Forelimb muscle (tissue), 1 donor: ENCODE measurements at places on chromosomes 6 and 20.

GRCh38 chr20:46946181-46946624, 51.6 kb downstream of the EYA2 start:
- DNase-seq: no peak

DNA sequence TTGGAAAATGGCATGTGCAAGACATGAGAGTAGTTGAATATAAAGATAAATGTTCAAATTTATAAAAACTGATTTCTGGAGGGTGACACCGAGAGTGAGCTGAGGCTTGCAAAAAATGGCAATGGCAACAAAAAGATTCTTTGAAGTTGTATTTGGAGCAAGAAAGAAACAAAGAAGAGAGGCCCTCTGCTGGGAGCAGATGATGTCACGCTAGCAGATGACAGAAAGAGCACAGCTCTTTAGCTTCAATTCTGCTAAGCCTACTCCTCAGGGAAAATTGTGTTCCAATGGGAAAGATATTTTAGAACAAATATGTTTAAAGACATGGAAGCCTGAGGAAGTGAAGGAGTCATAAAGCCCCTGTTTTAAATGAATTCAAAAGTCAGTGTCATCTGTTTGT, 125.3 kb upstream of the NOX3 start:
- no peak for DNase-seq

DNA sequence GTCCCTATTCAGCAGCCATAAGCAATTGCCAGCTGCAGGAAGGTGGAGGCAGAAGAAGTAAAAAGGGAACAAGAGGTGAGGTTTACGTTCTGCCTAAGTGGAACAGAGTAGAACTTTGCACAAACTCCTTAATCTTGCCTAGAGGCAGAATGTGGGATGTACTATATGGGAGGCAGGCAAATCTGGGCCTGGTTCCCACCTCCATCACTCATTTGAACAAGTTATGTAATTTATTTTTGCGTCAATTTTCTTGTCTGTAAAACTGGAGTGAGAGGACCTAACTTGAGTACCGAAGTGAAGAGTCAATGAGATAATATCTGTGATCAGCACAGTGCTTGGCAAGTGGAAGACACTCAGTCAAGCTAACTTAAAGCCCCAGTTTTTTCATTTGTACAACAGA, 2.0 kb upstream of the TPBG start:
- DNase-seq: no peak

DNA sequence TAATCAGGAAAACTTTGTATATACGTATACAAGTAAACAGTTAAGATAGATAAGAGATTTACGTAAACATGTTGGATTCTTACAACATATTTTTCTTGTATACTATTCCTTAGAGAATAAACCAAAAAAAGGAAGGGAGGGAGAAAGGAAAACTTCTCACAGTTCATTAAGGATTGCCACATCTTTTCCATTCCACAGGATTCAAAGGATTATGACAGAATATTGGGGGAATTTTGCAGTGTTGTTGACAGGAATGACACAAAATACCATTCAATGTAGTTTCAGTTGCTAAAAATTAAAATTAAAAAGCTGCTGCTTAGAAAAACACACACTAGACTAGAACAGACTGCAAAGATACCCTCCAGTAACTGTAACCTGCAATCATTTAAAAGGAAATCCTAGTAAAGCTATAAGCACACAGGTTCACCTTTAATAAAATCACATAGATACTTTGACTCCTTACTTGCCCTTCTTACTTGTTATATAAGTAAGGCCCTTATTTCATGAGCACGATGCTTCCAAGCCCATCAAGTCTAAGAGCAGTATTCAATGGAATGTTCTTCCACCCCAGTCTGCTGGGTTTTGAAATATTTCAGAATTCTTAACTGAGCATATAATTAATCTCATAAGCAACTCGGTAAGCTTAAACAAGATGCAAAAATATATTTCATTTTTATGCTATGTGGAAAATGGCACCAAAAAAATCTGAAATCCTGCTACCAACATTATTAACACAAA, 107.8 kb downstream of the SMLR1 start:
- no peak for DNase-seq

DNA sequence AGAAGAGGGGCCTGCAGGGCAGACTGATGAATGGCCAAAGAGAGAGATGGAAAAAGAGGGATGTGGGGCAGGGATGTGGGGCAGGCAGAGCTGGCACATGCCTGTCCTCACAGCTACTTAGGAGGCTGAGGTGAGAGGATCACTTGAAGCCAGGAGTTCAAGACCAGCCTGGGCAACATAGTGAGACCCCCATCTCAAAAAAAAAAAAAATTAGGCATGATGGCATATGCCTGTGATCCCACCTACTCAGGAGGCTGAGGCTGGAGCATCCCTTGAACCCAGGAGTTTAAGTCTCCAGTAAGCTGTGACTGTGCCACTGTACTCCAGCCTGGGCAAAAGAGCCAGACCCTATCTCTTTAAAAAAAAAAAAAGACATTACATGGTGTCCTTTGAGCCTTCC, 34.8 kb downstream of the RNF8 start:
- no peak for DNase-seq

DNA sequence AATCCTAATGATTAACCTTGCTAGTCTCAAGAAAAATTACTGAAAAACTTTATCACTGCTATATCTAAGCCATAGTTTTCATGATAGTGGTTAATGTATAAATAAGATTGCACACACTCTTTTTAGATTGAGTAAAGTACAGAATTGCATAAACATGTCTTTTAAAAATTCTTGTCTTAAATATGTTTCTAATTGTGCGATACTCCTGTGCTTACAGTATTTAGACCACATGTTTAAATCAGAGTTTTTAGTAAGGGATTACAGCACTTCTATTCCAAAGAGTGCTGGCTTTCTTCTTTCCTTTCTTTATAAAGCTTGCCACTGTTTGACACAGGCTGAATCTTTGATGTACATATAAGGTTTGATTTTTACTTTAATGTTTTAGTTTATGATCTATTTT, 36.8 kb upstream of the RGS17 start:
- no peak for DNase-seq

DNA sequence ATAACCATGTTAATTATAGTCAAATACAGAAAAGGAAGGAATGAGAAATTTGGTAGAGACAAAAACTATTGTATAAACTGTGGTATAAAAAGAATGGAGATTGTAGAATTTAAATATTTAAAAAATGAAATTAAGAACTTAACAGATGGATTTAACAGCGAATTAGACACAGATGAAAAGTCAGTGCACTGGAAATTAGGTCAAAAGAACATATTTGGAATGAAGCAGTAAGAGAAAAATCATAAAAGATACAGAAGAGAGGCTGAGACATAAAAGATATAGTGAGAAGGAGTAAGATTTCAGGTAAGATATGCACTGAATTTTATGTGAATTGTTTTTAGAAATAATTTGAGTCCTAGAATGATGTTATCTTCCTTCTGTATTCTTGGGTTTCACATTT, 14.0 kb downstream of the TSPYL4 start:
- no peak for DNase-seq
